ENCODE measurements at places on chromosomes 6 and 20.
A peak's percentile ranks its signal among the peaks of the same experiment; 100 is the strongest.

DNA sequence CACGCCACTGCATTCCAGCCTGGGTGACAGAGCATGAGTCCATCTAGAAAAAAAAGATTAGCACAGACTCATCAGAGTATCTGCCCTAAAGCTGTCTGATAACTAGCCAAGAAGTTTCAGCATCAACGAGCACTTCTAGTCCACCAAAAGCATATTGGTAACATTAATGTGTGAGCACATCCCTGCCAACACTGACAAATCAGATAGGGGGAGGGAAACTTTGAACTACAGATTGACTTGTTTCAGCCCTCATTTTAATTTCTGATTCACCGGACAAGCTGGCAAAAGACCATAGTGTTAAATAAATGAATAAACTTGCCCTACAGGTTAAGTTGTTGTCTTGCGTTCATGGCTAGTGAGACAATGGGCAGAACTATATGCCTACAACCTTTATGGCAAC lies 7.7 kb upstream of the SEC63 start:
- DNase-seq, result no peak

DNA sequence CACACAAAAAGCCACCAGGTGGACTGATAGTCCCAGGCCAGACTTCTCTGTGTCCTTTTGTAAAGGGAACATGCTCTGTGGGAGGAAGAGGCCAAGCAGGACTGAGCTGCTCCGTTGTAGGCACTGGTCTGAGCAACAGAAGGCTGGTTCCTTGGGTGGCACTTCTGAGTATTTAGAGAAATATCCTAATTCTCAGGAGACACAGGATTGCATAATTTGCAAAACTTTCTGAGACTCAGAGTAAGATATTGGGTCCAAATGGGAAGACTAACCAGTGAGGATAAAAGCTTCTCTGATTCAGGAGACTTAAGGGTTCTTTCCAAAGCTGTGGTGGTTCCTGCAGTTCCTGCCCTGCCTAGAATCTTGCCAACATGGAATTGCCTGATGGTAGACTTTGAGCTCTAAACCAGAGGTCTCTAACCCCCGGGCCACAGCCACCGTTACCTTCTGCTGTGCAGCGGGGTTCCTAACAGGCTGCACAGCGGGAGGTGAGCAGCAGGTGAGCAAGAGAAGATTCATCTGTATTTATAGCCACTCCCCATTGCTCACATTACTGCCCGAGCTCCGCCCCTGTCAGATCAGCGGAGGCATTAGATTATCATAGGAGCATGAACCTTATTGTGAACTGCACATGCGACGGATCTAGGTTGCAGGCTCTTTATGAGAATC lies 107.0 kb downstream of the OLIG3 start:
- DNase-seq, result no peak

DNA sequence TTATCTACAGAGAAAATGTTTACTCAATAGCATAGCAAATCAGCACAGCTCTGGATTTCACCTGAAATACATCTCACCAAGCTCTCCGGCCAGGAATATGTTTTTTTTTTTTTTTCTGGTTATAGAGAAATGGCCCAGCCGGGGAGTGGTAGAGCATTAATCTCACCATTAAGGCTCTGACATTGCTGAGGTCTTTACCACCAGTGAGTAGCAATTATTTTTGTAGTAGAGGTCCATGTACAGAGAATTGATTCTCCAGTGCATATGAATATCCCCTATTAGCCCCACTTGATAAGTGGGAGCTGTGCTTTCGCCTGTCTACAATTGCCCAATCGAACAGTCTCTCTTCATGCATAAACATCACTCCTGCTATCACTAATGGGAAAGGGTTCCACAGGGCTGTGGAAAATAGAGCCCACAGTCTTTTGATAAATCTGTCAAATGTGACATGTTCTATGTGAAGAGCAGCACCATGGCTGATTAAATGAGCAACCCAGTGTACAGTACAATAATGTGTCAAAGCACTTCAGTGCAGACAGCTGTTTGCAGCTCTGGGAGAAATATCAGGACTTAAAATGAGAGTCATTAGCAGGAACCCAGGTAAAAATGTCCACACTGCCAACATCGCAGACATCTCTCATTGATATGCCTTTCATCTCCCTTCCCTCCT lies 227.1 kb upstream of the ID4 start:
- DNase-seq, result no peak

DNA sequence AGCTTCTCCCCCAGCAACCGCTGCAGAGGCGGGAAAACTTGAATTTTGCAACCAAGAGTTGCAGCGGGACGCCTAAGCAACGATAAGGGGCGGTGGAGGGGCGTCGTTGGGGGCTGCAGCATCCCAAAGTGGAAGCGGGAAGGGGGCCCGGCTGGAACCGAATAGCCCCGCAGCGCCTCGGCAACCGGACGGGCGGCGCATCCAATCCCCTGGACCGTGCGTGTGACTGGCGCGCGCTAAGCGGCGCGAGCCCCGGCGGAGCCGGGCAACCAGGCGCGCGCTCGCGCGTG lies 670 bp upstream of the PARD6B start:
- peak; percentile 53 for DNase-seq

GRCh38 chr6:27312146-27312949 lies at the start of gene POM121L2:
Gene POM121L2 (minus strand): TSS chr6:27312273. CDS start chr6:27312170, 103 bp downstream.
- DNase-seq, result peak; percentile 58

DNA sequence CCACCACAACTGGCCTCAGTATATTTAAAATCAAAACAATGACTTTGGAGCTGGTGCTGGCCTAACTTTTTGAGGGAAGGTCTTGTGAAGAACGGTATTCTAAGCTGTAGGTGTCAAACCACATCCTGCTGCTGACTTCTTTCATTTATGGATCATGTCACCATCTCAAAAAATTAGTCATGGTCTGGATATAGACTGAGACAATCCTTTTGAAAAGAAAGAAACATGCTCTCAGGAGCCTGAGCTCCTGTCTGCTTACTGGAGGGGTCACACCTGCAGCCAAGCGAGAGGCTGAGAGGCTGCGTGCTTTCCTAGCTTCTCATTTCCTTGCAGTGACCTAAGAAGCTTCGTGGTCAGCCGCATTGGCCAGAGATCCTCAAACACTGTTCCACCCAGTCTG lies 55.2 kb downstream of the TIAM2 start:
- DNase-seq, result no peak

DNA sequence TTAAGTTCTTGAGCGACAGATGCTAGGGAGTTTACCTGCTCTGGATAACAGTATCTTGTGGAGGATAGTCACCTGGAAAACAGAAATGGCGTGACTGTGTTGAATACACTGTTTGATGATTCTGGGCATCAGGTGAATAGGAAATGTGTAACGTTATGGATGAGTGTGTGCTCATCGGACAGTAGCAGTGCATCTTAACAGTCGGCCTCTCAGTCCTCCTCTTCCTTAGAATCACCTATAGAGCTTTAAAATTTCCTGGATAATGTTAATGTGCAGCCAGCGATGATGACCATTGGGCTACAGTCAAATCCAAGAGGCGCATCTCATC lies 217.7 kb downstream of the OR2B2 start:
- DNase-seq, result no peak

- peak; percentile 25 for DNase-seq
These were observed 140.0 kb downstream of the TAF4 start for GRCh38 chr20:61925555-61926252.

DNA sequence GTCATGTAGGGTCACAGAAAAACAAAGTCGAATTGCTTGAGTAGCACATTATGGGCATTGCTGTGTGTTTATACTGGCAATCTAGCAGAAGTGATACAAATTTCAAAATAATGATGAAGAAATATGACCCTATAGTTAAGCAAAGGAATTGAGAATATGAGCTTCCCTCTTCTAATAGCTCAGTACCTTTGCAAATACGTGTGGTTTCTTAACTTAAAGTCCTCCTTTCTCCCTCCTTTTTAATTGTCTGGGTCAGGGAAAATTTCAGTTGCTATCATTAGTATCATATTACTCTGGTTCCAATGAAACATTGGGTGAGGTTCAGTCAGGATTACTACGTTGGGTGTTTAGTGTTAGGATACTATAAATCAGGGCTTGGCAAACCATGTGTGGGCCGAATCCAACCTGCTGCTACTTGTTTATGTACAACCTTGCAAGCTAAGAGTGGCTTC lies 166.8 kb upstream of the CARMIL1 start:
- DNase-seq, result no peak

- DNase-seq, result no peak
These were observed 117.3 kb downstream of the ARHGAP18 start for GRCh38 chr6:129592516-129593232.

- no peak for DNase-seq
These were observed 77.1 kb upstream of the CDYL start for GRCh38 chr6:4698901-4699659.

- DNase-seq, result no peak
These were observed 18.1 kb downstream of the C6orf132 start for GRCh38 chr6:42124223-42124836.

- DNase-seq, result no peak
These were observed 618.6 kb downstream of the CBLN4 start for GRCh38 chr20:55386686-55387085.

GRCh38 chr6:118982575-118982911 lies 47.6 kb upstream of the MCM9 start:
- DNase-seq, result no peak

- DNase-seq, result no peak
These were observed 19.1 kb downstream of the MDFI start for GRCh38 chr6:41657131-41658094.

DNA sequence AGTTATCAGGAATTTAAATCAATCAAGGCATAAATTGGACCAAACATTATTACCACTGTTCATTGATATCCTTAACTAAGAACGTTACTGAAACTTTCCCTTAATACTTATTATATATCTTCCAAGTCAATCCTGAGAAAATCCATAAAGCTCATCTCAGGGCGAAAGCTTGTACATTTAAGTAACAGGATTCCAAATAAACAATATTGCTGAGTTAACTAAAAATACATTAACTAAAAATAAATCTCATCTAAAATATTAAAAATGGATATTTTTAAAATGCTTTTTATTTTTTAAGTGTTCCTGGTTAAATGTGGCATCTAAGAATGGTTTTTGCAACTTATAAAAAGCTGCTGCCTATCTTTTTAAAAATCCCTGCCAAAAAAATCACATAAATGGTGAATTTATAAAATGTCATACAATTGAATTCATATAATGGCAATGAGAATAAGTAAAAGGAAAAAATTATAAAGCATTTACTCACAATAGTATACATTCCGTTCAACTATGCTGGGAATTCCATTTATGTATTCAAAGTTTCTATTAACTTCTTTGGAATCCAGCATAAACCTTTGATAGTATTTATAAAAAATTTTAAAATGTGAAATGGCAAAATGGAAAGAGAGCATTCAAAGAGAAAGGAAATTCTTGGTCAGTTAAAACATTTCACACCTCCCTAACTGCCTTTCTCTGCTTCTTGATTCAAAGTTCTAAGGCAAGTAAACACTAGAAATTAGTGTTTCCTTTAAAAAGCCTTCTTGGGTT lies 20.8 kb upstream of the GMDS start:
- no peak for DNase-seq

GRCh38 chr6:45488889-45489288 lies 111.2 kb upstream of the SUPT3H start:
- DNase-seq, result no peak

DNA sequence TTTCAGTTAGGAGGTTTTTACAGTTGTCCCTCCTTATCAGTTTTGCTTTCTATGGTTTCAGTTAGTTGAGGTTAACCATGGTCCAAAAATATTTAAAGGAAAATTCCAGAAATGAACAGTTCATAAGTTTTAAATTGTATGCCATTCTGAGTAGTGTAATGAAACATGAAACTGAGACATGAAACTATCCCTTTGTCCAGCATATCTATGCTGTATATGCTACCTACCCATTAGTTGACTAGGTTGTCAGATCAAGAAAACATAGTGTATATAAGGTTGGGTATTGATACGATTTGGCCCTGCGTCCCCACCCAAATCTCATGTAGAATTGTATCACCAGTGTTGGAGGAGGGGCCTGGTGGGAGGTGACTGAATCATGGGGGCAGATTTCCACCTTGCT lies 39.1 kb downstream of the VGLL2 start:
- DNase-seq, result no peak
